ENCODE measurements at places on chromosomes 16 and 17.

- no peak for DNase-seq
These were observed 432.2 kb upstream of the KIF2B start for GRCh38 chr17:53390575-53390974.

DNA sequence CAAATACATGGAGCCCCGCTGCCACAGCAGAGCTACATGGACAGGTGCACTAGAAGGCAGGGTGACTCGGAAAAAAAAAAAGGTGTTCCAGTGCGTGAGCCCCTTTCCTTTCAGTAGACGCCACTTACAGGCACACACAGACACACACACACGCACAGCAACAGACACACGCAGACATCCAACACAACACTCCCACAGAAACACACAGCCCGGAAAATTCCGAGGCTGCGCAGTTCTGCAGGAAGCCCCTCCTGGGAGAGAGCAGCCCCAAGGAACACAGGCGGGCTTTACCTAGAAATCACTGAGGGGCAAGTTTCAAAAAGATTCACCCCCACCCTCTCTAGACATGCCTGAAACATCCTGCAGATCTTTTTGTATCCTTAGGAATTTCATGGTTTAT is 136.0 kb upstream of the WSB1 start:
- no peak for DNase-seq

GRCh38 chr17:36862116-36862920 is 75.0 kb upstream of the LHX1 start:
- DNase-seq: no peak

- DNase-seq: no peak
These were observed 16.6 kb downstream of the RMI2 start for GRCh38 chr16:11361701-11362451.

- no peak for DNase-seq
These were observed 144.8 kb upstream of the CCL2 start for GRCh38 chr17:34110315-34110714.

- DNase-seq: no peak
These were observed 42.3 kb upstream of the MTSS2 start for GRCh38 chr16:70728150-70728549.

GRCh38 chr17:78401891-78402290 is 23.4 kb downstream of the PGS1 start:
- no peak for DNase-seq

DNA sequence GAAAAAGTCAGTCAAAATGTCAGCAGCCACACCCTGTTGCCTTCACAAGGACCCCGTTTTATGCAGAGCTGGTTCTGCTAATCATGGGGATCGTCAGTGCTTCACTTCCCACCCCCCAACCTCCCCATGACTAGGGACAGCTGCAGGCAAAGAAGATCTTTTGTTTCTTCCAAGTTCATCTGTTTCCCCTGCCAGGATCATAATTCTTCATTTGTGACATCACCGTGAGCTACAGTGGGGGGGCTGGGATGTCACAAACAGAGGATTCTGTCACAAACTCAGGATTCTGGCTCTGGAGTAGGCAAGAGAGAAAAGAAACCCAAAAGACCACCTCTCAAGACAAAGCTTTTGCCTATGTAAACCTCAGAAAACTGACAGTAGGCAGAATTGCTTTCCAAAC is 24.7 kb downstream of the DNAJC7 start:
- DNase-seq: no peak

DNA sequence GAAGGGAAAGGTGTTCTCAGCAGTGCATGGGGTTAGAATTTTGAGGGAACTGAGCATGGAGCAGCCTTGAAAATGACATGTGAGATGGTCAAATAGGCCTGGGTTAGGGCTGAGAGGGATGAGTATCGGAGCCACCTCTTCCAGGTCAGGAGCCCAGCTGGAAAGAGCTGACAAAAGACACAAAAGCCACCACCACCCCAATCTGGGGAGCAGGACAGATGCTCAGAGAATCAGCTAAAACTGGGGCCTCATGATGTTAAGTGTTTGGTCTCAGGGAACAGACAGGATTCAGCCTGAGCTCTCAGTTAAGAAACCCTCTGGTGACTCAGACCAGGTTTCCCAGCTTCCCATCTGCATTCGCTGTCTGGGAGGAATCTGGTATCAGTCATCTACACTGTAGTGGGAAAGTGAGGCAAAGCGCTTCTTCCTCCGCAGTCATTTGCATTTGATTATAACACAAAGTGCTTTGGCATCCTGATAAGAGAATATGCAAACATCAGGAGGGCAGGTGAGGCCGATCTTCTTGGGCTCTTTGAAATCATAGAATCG is 2.6 kb downstream of the WNT9B start:
- no peak for DNase-seq

- no peak for DNase-seq
These were observed 170.9 kb downstream of the RAB11FIP4 start for GRCh38 chr17:31562376-31562840.

Data from NCI-H1105 treated with DMSO at 0.1 percent for 48 hours (cell line).